ENCODE measurements at places on chromosomes 12 and 14.

DNA sequence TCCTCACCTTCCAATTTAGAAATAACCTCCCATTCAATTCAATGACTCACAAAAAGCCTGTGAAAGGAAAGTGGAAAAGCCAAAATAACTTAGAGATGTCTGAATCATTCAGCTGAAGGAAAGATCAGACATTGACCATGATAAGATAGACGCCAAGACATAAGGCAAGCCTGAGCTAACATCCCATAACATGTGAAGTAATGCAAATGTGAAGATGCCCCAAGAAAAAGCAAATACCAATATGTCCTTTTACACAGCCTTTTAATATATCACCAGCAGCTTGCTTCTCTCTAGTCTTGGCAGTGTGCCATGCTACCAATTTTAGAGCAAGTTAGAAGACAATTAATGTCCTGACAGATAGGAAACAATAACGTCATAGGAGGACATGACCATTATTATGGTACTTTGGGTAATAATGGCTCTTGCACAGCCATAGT lies 2.4 kb upstream of the NUMB start:
- no peak for DNase-seq

GRCh38 chr14:31261859-31262731 lies 54.5 kb upstream of the HECTD1 start:
- DNase-seq = no peak

GRCh38 chr14:99980299-99980698 lies 84.9 kb upstream of the EVL start:
- no peak for DNase-seq

- no peak for DNase-seq
Observed at GRCh38 chr14:66284346-66284745, 201.8 kb upstream of the CCDC196 start.

DNA sequence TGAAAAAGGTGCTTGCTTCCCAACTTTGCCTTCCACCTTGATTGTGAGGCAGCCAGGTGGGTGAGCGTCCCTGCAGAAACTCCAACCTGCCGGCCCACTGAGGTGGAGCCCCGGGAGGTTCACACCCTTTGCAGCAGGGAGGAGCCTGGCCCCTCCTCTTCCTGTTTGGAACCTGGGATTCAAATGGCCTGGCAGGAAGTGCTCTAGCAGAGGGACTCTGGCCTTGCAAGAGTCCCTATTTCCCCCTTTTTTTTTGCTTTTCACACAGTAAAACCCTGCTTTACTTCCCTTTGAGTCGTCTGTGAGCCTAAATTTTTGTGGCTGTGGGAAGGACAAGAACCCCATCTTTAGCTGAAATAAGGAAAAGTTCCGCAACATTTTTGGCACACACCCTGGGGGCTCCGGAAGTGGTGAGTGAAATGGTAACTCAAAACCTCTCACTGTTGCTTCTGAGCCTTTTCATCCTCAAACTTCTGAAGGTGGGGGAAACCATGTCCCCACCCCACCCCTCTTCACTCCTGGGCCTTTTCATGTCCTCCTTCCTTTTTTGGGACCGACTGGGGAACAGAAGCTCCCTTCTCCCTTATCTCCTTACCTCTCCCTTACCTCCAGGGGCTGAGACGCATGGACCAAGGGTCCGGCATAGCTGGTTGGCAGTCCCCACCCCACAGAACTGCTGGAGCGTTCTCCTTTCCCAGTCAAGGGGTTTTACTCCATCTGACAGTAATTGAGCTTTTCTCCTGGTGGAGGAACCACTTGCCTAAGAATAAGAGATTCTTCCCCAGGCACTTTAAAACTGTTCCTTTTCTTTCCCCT lies 102.0 kb downstream of the KCNMB4 start:
- no peak for DNase-seq

GRCh38 chr14:63282997-63283883 lies 35.5 kb downstream of the GPHB5 start:
- DNase-seq = no peak

Measured in NCI-H510A treated with DMSO at 0.1 percent for 48 hours (cell line).